Activated naive CD8-positive, alpha-beta T cell treated with anti-CD3 and anti-CD28 coated beads, Interleukin-2, amount 10 ng/mL, durations not matched to agents 7 days and 5 days (primary cell): ENCODE measurements at places on chromosomes 5 and 9. TPM values are rescaled to one million over a fixed set of nuclear protein-coding genes. Genes with fewer than 3 reads are reported as not detected.

Gene FOXI1
- not detected for total RNA-seq

Gene SLC6A7
- total RNA-seq = not detected

Gene SOWAHA
- total RNA-seq = not detected

Gene RNF208
- total RNA-seq = 7.2 TPM

Gene CDC20B
- 0.28 TPM for total RNA-seq

Gene ACOT12
- total RNA-seq = not detected

Gene PCDHGA6
- 0.28 TPM for total RNA-seq

Gene PDCD1LG2
- total RNA-seq = 0.44 TPM

Gene BHMT
- total RNA-seq = not detected

Gene PCDHGC4
- total RNA-seq = not detected

GRCh38 chr5:40385544-40385943 lies 294.2 kb upstream of the PTGER4 start:
- H3K4me3 ChIP-seq = peak overlapping the region; percentile 79
- H3K4me1 ChIP-seq = peaks cover 78% of the 10 kb centered on the region
- DNase-seq = no peak
- H3K27ac ChIP-seq = peak overlapping the region; percentile 86
- no peaks in the 10 kb centered on the region for H3K27me3 ChIP-seq

DNA sequence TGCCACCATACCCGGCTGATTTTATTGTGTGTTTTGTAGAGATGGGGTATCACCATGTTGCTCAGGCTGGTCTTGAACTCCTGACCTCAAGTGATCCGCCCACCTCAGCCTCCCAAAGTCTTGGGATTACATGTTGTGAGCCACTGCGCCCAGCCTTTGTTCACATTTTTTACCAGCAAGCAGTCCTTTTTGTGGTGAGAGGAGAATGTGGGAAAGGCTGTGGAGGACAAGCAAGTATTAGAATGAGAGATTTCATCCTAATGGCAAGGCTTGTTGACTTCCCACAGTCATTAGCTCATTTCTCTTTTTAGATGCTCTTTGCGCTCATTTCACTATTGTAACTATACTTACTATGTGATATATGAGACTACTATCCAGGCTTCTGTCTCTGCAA lies 6.1 kb downstream of the IL31RA start:
- H3K27me3 ChIP-seq = no peaks in the 10 kb centered on the region
- DNase-seq = no peak
- peak overlapping the region; percentile 85 for H3K27ac ChIP-seq
- peaks cover 7% of the 10 kb centered on the region for H3K36me3 ChIP-seq

DNA sequence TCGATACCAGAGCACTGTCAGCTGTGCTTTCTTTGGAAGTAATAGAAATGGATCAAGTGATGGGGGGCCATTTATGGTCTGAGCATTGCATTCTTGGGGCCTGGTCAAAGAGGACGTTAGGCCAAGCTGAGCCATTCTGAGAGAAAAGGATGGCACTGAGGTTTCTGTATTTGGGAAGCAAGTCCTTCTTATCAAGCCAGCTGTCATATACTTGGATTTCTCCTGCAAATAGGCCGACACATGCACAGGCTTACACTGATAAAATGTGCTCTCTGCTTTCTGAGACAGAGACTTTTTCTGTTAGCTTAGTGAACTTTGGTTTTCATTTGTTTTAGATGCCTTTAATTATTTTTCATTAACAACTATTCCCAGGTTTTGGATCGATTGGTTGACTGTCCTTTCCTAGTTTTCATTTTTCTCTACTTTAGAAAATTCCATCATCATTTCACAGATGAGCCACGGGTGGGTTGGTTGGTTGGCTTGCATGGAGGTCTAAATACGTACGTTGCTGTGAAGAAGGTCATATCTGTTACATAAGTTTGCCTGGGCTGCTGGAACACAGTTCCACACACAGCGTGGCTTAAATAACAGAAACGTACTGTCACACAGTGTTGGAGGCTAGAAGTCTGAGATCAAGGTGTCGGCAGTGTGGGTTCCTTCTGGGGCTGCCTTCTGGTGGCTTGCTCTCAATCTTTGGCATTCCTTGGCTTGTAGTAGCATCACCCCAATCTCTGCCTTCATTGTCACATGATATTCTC lies 20.3 kb downstream of the TMOD1 start:
- no peak overlapping the region for H3K27ac ChIP-seq
- no peak for DNase-seq
- H3K4me1 ChIP-seq = no peaks in the 10 kb centered on the region

- H3K4me3 ChIP-seq = no peak overlapping the region
- no peaks in the 10 kb centered on the region for H3K27me3 ChIP-seq
- H3K4me1 ChIP-seq = no peaks in the 10 kb centered on the region
- no peaks in the 10 kb centered on the region for H3K36me3 ChIP-seq
Measured at GRCh38 chr5:114412510-114413171, 50.8 kb downstream of the KCNN2 start.

- no peak for DNase-seq
- H3K27ac ChIP-seq = peak overlapping the region; percentile 60
- H3K4me3 ChIP-seq = peak overlapping the region; percentile 33
- H3K36me3 ChIP-seq = peaks cover 18% of the 10 kb centered on the region
Measured at GRCh38 chr5:40401284-40402006, 278.3 kb upstream of the PTGER4 start.

GRCh38 chr5:119418606-119419100 lies 33.6 kb upstream of the HSD17B4 start:
- no peaks in the 10 kb centered on the region for H3K36me3 ChIP-seq
- H3K4me1 ChIP-seq = peaks cover 12% of the 10 kb centered on the region
- H3K4me3 ChIP-seq = no peak overlapping the region
- H3K27ac ChIP-seq = no peak overlapping the region
- no peak for DNase-seq

- H3K4me1 ChIP-seq = no peaks in the 10 kb centered on the region
- H3K27ac ChIP-seq = no peak overlapping the region
- H3K27me3 ChIP-seq = peaks cover 9% of the 10 kb centered on the region
- no peak for DNase-seq
- H3K36me3 ChIP-seq = no peaks in the 10 kb centered on the region
- H3K4me3 ChIP-seq = no peak overlapping the region
Measured at GRCh38 chr5:178453224-178453623, 137.0 kb downstream of the COL23A1 start.

DNA sequence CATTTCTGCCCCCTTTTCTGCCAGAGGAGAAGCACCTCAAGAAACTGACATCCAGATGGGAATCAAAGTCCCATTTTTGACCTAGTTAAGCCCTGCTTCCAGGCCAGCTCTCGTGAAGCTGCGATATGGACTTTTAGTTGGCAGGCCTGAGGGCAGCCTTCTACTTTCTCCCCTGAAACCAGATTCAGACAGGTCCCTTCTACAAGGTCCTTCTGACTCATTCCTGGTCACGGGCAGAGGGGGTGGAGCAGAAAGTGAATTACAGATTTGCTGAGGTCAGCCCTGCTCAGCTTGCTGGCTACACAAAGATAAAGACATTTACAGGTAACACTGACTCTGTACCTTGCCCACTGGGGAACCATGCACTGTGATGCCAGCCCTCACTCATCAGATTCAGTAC lies 52.8 kb upstream of the TUT7 start:
- no peaks in the 10 kb centered on the region for H3K36me3 ChIP-seq
- peaks cover 3% of the 10 kb centered on the region for H3K4me1 ChIP-seq
- peaks cover 3% of the 10 kb centered on the region for H3K27me3 ChIP-seq
- no peak for DNase-seq

GRCh38 chr9:113298924-113299770 lies 4.0 kb downstream of the RNF183 start:
- no peak for DNase-seq
- H3K4me1 ChIP-seq = peaks cover 8% of the 10 kb centered on the region
- H3K4me3 ChIP-seq = no peak overlapping the region
- no peaks in the 10 kb centered on the region for H3K36me3 ChIP-seq

GRCh38 chr5:132895719-132896305 lies 22.3 kb downstream of the LEAP2 start:
- H3K4me3 ChIP-seq = no peak overlapping the region
- H3K27ac ChIP-seq = no peak overlapping the region
- peaks cover 6% of the 10 kb centered on the region for H3K4me1 ChIP-seq
- H3K36me3 ChIP-seq = peaks cover 36% of the 10 kb centered on the region
- H3K27me3 ChIP-seq = no peaks in the 10 kb centered on the region

DNA sequence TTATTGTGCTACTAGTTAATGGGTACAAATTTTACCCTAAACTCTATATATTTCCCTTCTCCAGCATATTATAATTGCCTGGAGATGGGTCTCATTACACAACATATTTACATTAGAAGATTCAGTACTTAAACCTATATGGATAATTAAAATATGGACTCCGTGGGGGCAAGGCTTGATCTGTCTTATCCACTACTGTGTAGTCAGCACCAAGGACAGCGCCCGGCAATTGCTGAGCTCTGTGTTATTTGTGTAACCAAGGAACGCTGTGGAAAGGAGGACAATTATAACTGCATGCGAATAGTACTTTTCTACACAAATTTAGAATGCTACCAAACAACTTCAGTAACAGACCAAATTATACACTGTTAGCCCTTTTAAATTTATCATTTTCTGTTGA lies 77.7 kb downstream of the DNAH5 start:
- no peaks in the 10 kb centered on the region for H3K4me1 ChIP-seq
- no peaks in the 10 kb centered on the region for H3K27me3 ChIP-seq
- no peaks in the 10 kb centered on the region for H3K36me3 ChIP-seq
- DNase-seq = peak; percentile 39
- no peak overlapping the region for H3K27ac ChIP-seq
- no peak overlapping the region for H3K4me3 ChIP-seq

- H3K4me1 ChIP-seq = peaks cover 19% of the 10 kb centered on the region
- H3K27me3 ChIP-seq = no peaks in the 10 kb centered on the region
- no peak for DNase-seq
- peaks cover 32% of the 10 kb centered on the region for H3K36me3 ChIP-seq
Measured at GRCh38 chr5:177510567-177511053, 984 bp upstream of the DOK3 start.

- H3K4me1 ChIP-seq = no peaks in the 10 kb centered on the region
- H3K36me3 ChIP-seq = peaks cover 4% of the 10 kb centered on the region
- H3K27me3 ChIP-seq = peaks cover 2% of the 10 kb centered on the region
Measured at GRCh38 chr5:131965826-131966415, 20.5 kb upstream of the MEIKIN start.

- H3K27me3 ChIP-seq = no peaks in the 10 kb centered on the region
- no peak overlapping the region for H3K27ac ChIP-seq
- DNase-seq = no peak
- no peak overlapping the region for H3K4me3 ChIP-seq
Measured at GRCh38 chr9:11871852-11872251, 821.3 kb upstream of the TYRP1 start.

DNA sequence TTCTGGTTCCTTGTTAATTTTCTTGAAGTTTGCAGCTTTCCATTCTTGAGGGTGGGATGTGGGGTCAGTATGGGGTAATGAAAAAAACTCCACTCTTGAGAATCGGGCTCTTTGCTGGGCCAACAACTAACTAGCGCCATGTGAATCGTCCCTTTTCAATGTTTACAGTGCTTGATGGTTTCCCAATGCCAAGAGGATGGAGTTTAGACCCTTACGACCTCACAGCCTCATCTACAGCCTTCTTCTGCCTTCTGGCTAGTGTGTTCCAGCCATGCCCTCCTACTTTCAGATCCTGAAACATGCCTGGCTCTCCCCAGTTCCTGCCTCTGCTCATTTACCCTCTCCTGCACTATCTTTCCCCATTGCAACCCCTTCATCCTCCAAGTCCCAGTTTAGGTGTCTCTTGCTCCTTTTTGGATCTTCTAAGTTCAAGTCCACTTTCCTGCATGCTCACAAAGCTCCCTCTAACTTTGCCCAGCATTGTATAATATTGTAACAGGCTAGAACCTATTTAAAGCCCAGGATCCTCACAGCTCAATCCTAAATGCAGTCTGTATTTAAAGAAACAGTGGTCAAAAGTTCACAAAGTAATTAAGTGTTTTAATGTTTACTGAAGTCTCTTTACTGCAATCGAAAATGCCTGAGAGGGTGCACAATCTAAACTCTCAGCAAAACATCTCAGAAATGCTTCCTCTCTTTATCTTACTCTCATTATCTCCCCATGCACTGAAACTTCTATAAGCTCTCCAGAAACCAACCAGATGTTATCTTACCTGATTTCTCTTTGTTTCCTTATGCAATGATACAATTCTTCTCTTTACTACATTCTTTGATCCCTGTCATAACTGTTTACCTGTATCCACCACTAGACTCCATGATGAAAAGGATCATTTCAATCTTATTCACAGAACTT lies 20.6 kb upstream of the CAST start:
- no peak overlapping the region for H3K4me3 ChIP-seq
- H3K36me3 ChIP-seq = no peaks in the 10 kb centered on the region
- H3K27me3 ChIP-seq = peaks cover 9% of the 10 kb centered on the region
- no peak for DNase-seq

DNA sequence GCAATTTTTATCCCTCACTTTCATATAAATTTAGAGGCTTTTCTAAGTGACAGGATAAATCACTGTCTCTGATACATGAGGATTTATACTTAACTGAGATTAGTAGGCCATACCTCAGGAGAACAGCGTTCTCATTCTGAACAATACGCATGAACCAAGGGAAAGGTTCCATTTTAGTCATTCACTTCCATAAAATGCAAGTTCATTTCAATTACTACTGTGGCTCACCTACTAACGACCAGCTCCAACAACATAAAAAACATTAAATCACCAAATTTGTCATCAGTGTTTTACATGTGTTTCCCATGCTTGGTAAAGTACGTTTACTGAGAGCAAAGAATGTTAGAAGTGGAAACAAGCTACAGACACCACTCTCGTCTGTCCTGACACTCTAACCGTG lies 67.4 kb downstream of the EFNA5 start:
- H3K4me1 ChIP-seq = no peaks in the 10 kb centered on the region
- no peak for DNase-seq
- peaks cover 15% of the 10 kb centered on the region for H3K27me3 ChIP-seq
- H3K36me3 ChIP-seq = no peaks in the 10 kb centered on the region
- H3K4me3 ChIP-seq = no peak overlapping the region

GRCh38 chr5:75756211-75756610 lies 39.0 kb upstream of the POC5 start:
- H3K4me1 ChIP-seq = no peaks in the 10 kb centered on the region
- no peak overlapping the region for H3K4me3 ChIP-seq
- H3K36me3 ChIP-seq = no peaks in the 10 kb centered on the region
- peaks cover 31% of the 10 kb centered on the region for H3K27me3 ChIP-seq
- DNase-seq = no peak
- no peak overlapping the region for H3K27ac ChIP-seq

- peaks cover 2% of the 10 kb centered on the region for H3K36me3 ChIP-seq
- no peaks in the 10 kb centered on the region for H3K27me3 ChIP-seq
- H3K4me1 ChIP-seq = peaks cover 34% of the 10 kb centered on the region
- H3K4me3 ChIP-seq = peak overlapping the region; percentile 86
- DNase-seq = no peak
Measured at GRCh38 chr9:113222482-113222841, 1.1 kb downstream of the SLC31A1 start.

DNA sequence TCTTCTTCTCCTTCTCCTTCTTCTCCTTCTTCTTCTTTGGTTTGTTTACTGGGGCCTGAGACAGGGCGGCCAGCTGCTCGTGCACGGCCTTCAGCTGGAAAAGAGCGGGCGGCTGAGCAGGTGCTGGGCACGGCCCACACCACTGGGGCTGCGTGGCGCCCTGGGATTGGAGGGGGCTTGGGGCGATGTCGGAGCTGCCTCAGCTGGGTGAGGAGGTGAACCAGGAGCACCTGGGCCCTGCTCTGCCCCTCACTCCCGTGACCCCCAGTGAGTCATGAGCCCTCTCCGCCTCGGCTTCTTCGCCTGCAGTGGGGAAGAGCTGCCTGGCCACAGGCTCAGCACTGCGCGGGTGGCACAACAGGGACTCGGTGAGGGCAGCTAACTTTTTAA lies 14.9 kb downstream of the BRD3OS start:
- DNase-seq = no peak
- no peaks in the 10 kb centered on the region for H3K27me3 ChIP-seq
- H3K36me3 ChIP-seq = peaks cover 38% of the 10 kb centered on the region
- no peak overlapping the region for H3K4me3 ChIP-seq

- no peak overlapping the region for H3K4me3 ChIP-seq
- H3K27ac ChIP-seq = no peak overlapping the region
- peaks cover 3% of the 10 kb centered on the region for H3K4me1 ChIP-seq
- H3K27me3 ChIP-seq = peaks cover 2% of the 10 kb centered on the region
Measured at GRCh38 chr5:61290791-61291210, 41.3 kb upstream of the ZSWIM6 start.
